ENCODE measurements at places on chromosomes 11 and 22.

GRCh38 chr11:129530154-129530895 is 154.7 kb downstream of the BARX2 start:
- DNase-seq = no peak

DNA sequence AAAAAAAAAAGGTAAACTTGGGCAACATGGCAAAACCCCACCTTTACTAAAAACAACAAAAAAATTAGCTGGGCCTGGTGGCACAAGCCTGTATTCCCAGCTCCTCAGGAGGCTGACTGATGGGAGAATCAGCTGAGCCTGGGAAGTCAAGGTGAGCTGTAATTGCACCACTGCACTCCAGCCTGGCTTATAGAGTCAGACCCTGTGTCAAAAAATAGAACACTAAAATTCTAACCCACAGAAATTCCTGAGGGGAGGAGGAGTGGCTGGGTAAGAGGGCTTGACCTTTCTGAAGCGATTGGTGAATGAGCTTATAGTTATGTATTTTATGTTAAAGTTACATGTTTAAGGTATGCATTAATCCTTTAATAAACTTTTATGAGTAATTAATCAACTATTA is 53.3 kb downstream of the FAT3 start:
- no peak for DNase-seq

GRCh38 chr22:38317995-38318715 is 922 bp upstream of the CSNK1E start:
- DNase-seq = peak; percentile 52

DNA sequence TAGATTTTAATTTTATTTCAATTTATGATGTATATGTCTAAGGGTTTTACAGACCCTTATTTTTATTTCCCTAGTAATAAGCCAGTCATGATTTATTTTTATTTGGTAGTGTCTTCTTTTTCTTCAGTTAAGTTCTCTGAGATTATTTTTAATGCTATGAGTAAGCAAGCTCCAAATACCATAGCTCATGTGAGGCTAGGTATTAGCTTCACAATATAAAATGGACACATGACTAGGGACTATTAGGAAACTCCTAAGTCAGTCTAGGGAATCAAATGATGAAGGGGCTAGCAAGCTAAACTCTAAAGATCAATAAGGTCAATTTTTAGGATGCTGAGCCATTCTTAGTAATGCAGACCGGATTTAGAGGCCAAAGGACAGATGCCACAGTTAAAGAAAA is 45.9 kb downstream of the CKAP5 start:
- no peak for DNase-seq

- DNase-seq = no peak
Observed at GRCh38 chr22:31287818-31288495, 4.3 kb downstream of the PIK3IP1 start.

GRCh38 chr11:29153078-29153477 is 863.8 kb downstream of the KCNA4 start:
- DNase-seq = no peak

DNA sequence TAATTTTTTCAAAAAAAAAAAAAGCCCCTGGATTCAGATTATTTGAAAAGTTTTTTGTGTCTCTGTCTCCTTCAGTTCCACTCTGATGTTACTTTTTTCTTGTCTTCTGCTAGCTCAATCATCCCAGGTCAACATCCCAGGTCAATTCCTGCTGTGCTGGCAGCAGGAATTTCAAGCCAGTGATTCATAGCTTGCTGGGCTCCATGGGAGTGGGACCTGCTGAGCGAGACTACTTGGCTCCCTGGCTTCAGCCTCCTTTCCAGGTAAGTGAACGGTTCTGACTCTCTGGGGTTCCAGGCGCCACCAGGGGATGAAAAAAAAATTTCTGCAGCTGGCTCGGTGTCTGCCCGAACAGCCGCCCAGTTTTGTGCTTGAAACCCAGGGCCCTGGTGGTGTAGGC is 31.4 kb downstream of the PLAAT5 start:
- DNase-seq = no peak

DNA sequence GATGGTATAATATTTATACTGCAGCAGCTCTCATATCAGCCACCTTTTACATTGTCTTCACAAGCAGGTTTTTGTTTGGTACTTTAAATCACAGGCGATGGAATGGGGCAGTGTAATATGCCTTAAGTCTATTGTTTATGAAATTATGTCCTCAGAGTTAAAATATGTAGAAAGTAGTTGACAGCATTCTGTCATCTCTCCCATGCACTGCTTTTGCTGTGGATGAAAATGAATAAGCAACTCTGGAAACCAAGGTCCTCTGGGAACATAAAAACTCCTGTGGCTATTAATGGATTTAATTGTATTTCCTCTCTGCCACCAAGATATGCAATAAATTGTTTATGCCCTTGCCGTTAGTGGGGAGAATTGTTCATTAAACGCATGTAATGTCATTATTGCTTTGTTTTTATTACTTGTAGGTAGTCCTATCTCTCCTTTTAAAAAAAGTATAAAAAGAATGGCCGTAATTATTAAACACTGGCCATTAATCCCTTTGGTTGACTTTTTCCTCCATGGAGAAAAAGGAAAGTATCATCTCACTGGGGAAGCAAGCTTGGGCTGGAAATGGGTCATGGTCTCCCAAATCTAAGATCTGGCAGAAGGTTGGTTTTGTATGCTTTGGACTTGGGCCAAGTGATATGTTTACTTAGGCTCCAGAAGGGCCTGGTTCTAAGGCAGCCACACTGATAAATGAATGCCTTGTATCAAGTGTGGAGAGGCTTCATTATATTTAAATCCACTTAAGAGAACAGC is 13.1 kb downstream of the PACS1 start:
- no peak for DNase-seq

DNA sequence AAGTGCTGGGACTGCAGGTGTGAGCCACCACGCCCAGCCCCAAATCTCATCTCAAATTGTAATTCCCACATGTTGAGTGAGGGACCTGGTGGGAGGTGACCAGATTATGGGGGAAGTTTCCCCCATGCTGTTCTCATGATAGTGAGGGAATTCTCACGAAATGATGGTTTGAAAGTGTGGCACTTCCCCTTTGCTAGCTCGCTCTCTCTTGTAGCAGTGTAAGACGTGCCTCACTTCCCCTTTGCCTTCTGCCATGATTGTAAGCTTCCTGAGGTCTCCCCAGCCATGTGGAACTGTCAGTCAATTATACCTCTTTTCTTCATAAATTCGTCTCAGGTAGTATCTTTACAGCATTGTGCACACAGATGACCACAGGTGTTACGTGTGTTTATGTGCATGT is 357.8 kb downstream of the CADM1 start:
- DNase-seq = no peak

DNA sequence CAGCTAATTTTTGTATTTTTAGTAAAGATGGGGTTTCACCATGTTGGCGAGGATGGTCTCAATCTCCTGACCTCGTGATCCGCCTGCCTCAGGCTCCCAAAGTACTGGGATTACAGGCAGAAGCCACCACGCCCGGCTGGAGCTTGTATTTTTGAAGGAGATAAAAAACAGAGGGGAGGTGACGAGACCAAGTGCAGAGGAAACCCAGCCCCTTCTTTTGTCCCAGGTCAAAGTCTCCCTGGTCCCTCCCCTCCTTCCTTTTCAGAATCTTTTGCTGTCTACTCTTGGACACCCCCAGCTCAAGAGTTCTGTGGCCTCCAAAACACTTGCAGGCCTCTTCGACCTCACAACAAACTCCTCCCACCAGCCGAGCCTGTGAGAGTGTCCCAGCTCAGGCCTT is 12.2 kb upstream of the TMEM184B start:
- DNase-seq = no peak

DNA sequence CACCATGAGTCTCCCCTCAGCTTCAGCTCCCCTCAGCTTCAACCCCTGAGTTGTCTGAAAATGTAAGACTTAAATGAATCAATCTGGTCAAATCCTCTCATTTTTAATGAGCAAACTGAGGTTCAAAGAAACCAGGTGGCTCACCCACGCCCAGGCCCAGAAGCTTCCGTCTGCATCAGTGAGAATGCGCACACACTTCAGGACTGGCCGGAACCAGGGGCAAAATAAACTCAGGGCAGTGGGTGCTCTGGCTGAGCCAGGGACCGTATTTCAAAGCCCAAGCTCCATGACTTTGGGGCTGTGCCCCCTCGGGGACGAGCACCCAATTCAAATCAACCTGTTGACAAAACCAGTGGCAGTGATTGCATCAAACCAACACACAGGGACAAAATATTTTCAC is 3.1 kb downstream of the SULT4A1 start:
- no peak for DNase-seq

DNA sequence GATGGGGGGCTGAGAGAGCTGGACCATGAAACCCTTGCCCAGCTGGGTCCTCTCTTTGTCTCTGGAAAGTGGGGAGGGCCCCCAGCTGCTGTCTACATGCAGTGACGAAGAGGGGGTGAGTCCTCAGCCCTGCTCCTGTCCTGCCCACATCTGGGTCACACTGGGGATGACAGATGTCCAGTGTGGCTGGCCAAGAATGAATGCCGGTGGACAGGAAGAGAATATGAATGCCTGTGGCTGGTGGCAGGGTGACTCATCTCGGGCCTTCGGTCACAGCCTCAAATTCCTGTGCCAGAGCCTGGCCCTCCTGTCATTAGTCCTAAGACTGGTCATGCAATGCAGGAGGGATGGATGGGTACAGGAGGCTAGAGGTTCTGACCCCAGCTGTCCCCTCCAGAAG is 2.2 kb upstream of the PNPLA3 start:
- no peak for DNase-seq

DNA sequence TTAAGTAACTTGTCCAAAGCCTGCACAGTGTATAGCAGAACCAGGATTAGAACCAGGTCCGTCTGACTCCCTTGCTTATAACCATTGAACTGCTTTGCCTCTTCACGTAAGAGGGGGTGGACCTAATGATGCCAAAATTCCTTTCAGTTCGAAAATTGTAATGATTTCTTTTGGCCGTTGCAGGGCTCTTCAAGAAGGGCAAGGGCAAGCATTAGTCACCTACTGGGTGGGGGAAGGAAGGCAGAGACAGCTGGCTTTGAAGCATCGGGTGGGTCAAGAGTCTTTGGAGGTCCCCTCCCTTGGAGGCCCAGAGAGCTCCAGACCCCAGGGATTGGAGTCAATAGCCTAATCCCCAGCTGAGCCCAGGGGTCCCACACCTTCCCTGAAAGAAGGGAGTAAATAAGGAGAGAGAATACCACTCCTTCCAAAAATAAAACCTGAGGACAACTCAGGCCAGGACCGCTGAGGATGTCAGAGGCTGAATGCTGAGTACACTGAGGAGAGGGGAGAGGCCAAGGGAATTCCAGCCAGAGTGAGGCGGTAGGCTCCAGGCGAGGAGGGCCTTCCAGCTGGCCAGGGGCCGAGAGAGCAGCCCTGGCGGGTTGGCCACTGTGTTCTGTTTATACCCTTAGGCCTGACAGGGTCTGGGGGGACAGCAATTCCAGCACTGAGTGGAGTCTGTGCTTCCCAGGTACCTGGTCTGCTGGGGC is 14.1 kb downstream of the CREB3L1 start:
- DNase-seq = no peak

GRCh38 chr11:10796191-10796590 is 12.5 kb downstream of the EIF4G2 start:
- DNase-seq = no peak

GRCh38 chr11:4092026-4092425 is 2.6 kb upstream of the RRM1 start:
- DNase-seq = no peak

GRCh38 chr11:63212742-63213141 is 30.7 kb downstream of the SLC22A25 start:
- no peak for DNase-seq

- DNase-seq = peak; percentile 13
Observed at GRCh38 chr11:129225190-129225589, 33.1 kb upstream of the ARHGAP32 start.

DNA sequence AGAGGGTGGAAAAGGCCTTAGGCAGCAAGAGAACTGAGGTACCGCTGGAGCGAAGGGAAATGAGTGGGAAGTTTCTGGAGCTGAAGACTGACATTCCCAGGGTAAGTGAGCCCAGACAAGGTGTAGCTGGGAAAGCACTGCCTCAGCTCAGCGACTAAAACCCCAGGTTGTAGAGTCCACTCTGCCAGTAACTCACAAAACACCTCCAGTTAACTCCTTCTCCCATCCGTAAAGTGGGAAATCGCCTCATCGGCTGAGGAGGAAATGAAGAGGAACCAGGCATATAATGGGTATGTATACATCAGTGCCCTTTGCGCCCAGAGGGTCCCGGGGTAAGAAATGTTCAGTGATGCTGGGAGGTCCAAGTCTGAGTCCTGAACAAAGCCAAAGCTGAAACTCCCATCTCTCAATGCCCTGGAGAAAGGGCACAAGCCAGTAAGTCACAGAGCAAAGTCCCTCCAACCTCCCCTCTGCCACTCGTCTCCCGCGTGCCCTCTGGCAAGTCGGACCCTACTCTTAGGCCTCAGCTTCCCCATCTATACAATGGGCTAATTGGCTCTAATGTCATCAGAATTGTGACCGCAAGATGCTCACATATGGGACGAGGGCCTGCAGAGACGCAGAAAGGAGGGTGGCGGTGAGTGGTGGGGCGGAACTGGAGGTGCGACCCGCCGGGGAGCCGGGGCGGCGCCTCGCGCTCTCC is 588 bp downstream of the VPS37C start:
- DNase-seq = no peak

DNA sequence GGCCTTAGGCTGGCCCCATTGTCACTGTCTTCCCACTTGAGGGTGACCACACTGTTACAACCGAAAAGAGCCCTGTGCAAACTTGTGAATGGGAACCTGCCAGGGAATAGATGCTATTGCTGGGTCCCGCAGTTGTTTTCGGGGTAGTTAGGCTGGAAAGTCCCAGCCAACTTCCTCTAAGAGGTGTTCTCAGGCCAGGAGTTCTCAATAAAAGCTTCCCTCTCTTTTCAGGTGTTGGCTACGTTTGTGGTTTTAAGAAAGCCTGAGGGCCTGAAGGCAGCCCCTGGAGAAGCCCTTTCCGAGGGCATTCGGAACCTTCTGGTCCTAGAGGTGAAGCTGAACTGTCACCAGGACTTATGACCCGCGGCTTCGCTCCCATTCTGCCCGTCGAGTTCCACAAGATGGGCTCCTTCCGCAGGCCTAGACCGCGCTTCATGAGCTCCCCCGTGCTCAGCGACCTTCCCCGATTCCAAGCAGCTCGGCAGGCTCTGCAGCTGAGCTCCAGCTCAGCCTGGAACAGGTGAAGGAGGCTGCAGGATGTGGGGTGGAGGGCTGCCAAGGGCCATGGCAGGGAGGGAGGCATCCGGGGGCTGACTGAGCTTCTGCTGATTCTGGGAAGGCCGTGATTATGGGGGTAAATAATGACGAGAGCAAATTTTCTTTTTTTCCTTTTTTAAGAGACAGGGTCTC is 104.8 kb downstream of the PRR5L start:
- DNase-seq = no peak

- DNase-seq = no peak
Observed at GRCh38 chr22:35598396-35598710, 18.8 kb downstream of the MB start.

DNA sequence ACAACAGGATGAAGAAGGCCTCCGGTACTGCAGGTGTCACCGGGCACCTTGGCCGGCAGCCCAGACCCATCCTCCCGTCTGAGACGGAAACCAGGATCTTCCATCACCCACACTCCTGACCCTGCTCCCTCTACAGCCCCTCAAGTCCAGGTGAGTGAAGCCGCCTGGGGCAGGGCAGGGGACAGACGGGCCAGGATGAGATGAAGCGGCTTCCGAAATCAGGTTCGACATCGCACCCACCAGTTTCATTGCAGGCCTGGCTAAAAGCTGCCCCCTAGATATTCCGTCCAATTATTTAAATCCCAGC is 639.1 kb downstream of the TBC1D22A start:
- no peak for DNase-seq

- DNase-seq = no peak
Observed at GRCh38 chr11:131235328-131236298, 134.8 kb upstream of the NTM start.

- DNase-seq = no peak
Observed at GRCh38 chr11:133711545-133711944, 133.8 kb downstream of the SPATA19 start.
